ENCODE measurements at places on chromosomes 4 and X.

- no peak for DNase-seq
Measured at GRCh38 chr4:870951-871350, 45.0 kb upstream of the CPLX1 start.

- no peak for DNase-seq
Measured at GRCh38 chrX:37887347-37887746, 40.0 kb upstream of the DYNLT3 start.

DNA sequence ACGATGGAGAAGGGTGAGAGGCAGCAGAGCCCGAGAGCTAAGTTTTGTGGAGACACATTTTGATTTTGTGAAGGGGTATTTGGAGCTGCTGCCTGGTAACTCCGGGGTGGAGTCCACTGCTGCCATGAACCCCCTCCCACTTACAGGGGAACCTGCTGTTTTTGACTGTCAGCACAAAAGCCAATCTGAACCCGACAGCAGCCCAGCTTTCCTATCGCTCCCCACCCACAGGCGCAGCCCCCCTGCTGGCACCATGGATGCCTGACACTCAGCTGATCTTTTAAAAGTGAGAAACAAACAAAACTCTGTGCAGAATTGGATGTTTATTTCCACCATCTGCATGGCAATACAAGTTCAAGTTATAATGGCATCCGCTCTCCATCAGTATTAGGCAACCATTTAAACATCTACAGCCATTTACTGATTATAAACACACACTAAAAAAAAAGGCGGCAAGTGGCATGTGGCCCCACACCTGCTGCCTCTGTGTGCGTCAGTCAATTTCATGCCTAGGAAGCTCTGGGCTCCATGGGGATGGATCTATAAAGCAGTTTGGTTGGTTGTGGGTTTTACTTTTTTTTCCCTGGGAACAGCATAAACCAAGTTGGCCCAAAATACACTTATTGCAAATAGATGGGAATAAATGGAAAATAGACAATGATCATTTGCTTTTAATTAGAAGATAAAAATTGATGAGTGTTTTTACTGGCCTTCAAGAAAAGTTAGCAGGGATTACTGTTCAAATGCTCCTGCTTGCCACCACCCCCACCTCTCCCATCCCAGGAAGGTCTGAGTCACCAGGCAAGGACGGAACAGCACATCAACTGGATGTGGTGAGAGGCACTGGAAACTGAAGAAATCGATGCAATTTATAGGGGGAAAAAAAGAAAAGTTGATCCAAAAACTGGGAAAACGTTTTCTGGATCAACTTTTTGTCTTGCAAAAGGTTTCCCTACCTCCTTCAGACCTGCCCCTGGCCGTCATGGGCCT, 46.0 kb downstream of the SEPSECS start:
- DNase-seq = peak; percentile 10

DNA sequence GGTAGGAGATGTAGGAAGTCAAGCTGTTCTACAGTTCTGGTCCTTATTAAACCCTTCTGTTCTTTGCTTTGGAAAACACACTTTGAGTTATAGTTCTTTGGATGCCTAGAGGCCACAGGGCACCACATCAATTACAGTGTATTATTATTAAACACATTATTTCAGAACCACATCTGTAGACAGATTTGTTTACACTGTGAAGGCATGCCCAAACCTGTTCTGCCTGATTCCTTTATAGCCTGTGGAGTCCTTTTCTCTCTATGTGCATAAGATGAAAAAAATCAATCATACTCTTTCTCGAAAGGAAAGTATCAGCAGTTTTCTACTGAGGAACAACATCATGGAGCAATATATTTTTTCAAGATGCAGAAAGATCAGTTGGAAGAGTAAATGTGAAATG, 371.3 kb upstream of the INTU start:
- no peak for DNase-seq

GRCh38 chr4:166143227-166143626, 270.2 kb downstream of the TLL1 start:
- DNase-seq = no peak

- no peak for DNase-seq
Measured at GRCh38 chr4:62399242-62399641, 1199.1 kb downstream of the ADGRL3 start.

GRCh38 chrX:109954955-109955354, 48.0 kb upstream of the TMEM164 start:
- no peak for DNase-seq

- DNase-seq = no peak
Measured at GRCh38 chr4:83556006-83556707, 20.2 kb downstream of the GPAT3 start.

Data from ACHN (cell line).